ENCODE measurements at places on chromosomes 1 and 21.

- DNase-seq: no peak
Measured at GRCh38 chr1:235206533-235207208, 45.6 kb upstream of the RBM34 start.

GRCh38 chr1:223845810-223846682 lies at the start of gene TP53BP2:
Gene TP53BP2 (minus strand): TSS chr1:223845947. CDS start chr1:223845680, 267 bp downstream.
- peak; percentile 73 for DNase-seq

GRCh38 chr1:29912425-29912824 lies 676.1 kb downstream of the PTPRU start:
- no peak for DNase-seq

DNA sequence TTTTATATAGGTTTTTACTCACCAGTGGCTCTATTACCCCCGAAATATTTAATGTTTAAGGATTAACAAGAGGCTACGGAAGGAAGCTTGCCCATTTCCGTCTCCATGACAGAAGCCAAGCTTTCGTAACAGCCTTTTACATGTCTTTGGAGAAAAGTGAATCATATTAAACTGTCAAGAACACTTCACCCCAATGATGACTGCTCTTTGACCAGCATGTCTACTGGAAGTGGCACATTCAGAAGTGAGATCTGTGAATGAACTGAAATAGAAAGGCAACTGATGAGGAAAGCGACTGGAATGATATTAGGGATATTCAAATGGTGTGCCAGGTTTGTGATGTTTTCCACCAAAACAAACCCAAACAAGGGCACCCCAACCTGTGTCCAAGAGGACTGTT lies 8.5 kb upstream of the PRDM15 start:
- DNase-seq: no peak

DNA sequence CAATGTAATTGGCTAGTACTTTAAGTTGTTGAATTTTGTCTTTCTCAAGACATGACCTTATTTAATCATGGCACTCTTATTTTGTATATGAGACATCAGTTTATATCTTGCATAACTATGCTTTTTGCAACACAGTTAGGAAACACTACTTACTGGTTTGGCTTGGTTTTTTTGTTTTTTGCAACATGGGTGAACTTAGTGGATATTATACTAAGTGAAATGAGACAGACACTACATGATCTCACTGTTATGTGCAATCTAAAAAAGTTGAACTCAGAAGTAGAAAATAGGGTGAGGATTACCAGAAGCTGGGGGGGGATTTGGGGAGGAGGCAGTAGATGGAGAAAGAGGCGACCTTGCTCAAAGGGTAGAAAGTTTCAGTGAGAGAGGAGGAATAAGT lies 132.1 kb downstream of the PLA2G4A start:
- no peak for DNase-seq

- no peak for DNase-seq
Measured at GRCh38 chr1:106061586-106062495, 994.6 kb upstream of the PRMT6 start.

- no peak for DNase-seq
Measured at GRCh38 chr1:18893120-18893519, 9.2 kb downstream of the ALDH4A1 start.

DNA sequence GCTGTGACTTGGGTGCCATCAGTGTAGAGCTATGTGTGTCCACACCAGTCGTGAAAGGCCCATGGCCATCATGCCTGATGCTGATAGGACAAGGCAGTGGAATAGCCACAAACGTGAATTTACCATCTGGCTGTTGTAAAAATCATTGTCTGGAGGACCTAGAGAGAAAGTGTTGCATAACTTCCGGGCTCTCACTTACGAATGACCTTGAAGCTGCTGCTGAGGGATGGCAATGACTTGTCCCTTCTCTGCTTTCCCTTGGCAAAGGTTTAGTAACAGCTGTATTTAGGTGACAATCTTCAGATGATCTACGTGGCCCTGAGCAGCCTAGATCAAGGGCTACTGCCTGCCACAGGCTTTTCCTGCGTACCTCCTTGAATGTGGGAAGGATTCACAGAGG lies 5.8 kb downstream of the ATP1B1 start:
- no peak for DNase-seq

- no peak for DNase-seq
Measured at GRCh38 chr1:202234331-202235002, 40.9 kb downstream of the LGR6 start.

GRCh38 chr1:166839600-166840308 lies 479 bp downstream of the POGK start:
- peak; percentile 37 for DNase-seq

GRCh38 chr1:94736549-94736948 lies 83.6 kb upstream of the SLC44A3 start:
- no peak for DNase-seq

GRCh38 chr1:82018319-82018718 lies 217.6 kb downstream of the ADGRL2 start:
- no peak for DNase-seq

DNA sequence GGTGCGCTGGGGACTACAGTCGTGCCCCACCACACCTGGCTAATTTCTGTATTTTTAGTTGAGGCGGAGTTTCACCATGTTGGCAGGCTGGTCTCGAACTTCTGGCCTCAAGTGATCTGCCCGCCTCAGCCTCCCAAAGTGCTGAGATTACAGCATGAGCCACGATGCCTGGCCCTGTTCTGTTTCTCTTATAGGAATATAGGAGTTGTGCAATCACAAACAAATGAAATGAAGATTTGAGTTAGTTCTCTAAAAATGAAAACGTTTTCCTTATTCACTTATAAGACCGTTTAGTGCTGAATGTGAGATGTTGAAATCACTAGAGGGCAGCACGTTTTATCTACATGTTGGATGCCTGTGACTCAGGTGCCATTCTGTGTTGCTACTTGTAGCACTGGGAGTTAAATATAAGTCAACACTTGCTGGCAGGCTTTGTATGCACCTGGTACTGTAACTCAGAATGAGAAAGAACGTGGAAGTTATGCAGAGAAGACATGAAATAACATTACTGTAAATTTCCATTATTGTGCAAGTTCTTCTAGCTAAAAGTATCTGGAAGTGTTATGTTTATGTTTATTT lies 45.8 kb downstream of the MIGA1 start:
- DNase-seq: no peak

- no peak for DNase-seq
Measured at GRCh38 chr1:197972406-197972805, 55.2 kb downstream of the LHX9 start.

DNA sequence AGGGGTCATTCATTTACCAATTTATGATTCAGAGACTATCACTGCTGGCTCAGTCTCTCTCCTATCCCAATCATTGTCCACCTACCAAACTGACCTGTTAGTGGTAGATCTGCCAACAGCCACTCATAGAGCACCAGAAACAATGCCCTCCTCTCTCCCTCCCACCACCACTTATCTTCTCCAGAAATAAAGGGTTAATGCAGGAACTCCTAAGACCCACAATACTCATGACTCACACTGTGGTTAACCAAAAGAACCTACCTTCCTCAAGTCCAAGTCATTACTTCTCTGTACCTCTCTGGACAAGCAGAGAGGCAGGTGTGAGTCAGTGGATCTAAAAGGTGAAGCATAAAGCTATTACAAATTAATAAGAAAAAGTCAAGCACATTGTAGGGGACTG lies 40.9 kb upstream of the CAMK1G start:
- DNase-seq: no peak

GRCh38 chr1:66937529-66938234 lies 12.9 kb downstream of the MIER1 start:
- no peak for DNase-seq

DNA sequence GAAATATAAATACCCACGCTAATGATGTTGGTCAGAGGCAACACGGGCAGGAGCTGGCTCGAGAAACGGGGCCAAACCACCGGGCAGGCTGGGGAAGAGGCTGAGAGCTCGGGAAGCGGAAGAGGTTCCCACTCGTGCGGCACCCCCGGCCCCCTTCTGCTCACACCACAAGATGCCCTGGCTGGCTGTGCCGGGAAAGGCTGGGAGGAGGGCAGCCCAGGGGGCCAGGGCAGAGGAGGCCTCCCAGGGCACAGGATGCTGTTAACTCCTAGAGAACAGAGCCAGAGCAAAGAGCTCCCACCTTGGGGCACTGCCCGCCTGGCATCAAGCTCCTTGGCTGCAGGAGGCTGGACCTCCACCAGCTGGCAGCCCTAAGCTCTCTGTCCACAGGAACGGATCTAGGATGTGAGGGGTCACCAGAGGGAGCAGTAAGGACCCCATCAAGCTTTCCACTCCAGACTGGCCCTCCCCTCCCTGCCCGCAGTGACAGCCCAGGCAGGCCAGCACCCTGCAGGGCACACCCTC lies 44.8 kb downstream of the CASZ1 start:
- DNase-seq: no peak

- no peak for DNase-seq
Measured at GRCh38 chr1:78325293-78325692, 165.5 kb upstream of the PTGFR start.

- DNase-seq: no peak
Measured at GRCh38 chr21:34360488-34361241, 3.1 kb upstream of the KCNE2 start.

DNA sequence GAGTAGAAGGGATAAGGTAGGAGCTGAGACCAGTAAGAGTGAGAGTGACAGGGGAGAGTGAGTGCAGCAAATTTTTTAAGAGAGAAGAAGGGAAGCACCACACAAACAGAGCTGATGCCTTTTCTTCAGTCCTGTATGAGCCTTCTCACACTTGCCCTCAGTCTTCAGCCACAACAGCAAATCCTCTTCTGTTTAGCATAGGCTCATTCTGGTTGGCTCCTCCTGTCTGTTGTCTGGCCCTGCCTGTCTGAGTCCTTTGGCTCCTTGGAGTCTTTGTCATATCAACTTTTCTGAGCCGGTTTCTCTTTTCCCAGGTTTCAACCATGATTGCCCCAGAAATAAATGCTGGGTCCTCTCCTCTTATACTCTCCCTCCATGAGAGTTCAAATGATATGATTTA lies 12.7 kb upstream of the CASQ1 start:
- no peak for DNase-seq

- no peak for DNase-seq
Measured at GRCh38 chr21:36627242-36627641, 71.7 kb upstream of the SIM2 start.

DNA sequence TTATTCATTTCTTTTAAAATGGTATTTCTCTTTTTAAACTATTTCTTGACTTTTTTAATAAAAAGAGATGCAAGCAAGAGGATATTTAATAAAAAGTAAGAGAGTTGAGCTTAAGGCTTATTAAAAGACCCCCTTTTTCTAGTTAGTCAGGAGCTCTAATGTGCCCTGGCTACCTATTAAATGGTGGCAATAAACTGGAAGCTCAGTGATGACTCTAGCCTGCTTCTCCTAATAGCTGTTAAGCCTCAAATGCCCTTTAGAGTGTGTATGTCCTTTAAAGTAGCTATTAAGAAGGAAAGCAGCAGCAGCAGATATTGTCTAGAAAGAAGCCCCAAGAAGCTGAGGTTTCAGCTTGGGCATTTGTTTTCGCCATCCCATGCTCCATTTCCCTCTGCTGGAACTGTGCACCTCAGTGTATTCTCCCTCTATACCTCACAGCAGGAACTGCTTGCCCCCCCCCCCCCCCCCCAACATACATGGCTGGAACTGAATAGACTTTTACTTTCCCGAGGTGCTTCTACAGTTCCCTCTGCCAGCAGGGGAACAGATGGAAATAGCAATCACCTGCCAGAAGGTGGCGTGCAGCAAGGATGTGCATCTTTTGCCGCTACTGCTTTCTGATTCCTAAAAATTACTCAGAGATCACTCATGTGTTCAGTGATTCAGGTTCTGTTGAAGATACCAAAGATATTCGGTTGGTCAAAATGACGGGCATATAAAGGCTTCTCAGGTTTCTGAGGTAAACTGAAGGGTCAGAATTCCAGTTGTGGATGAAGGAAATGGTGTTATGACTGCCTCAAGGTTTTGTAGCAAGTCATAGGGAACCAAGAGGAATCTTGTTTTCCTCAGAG lies 2.5 kb downstream of the RGS4 start:
- no peak for DNase-seq

- no peak for DNase-seq
Measured at GRCh38 chr1:67836769-67837168, 3.5 kb upstream of the GNG12 start.

- DNase-seq: no peak
Measured at GRCh38 chr1:59604191-59604590, 210.6 kb upstream of the HOOK1 start.

- DNase-seq: no peak
Measured at GRCh38 chr1:100443811-100444571, 91.7 kb downstream of the CDC14A start.

GRCh38 chr1:37363535-37363934 lies 110.8 kb upstream of the ZC3H12A start:
- DNase-seq: no peak

GRCh38 chr1:116754198-116754977 lies at the start of gene CD2:
Gene CD2 (plus strand): TSS chr1:116754430. CDS start chr1:116754493, 63 bp downstream.
- no peak for DNase-seq

DNA sequence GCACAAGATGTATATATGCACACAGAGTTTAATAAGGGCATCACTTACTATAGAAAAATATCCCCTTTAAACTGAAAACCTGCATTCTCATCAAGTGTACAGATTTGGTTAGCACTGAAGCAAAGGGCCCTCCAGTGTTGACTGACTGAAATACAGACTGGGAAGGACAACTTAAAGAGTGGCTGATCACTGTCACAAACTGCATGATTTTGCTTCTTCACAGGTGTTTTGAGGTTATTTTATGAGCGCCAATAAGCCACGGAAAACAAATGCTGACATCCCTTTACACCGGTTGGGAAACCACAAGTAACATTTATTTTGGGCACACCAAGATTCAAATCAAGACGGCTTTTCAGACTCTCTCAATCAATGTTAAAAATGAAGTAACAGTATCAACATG lies 30.9 kb upstream of the RAP1GAP start:
- no peak for DNase-seq

- DNase-seq: no peak
Measured at GRCh38 chr1:245154429-245155271, at the start of gene KIF26B. Gene KIF26B (plus strand): TSS chr1:245154985. CDS start chr1:245155425, 440 bp downstream.

- DNase-seq: no peak
Measured at GRCh38 chr1:167136191-167136614, 42.3 kb downstream of the STYXL2 start.

DNA sequence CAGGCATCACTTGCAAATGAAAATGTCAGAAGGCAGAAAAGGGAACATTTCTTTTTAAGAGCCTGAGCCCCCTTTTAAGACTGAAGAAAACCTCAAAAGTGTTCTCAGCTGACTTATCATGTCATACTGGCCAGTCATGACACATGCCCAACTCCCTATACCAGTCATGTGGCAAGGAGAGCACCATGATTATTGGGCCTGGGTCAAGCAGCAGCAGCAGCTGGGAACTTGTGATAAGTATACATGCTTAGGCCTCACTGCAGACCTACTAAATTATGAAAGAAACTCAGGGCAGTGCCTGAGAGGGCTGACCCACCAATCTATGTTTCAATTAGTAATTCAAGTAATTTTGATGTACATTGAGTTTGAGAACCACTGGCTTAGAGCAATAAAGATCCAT lies 8.6 kb downstream of the RO60 start:
- no peak for DNase-seq

GRCh38 chr21:46004168-46004861 lies 22.7 kb downstream of the COL6A1 start:
- DNase-seq: no peak

- DNase-seq: no peak
Measured at GRCh38 chr1:23585321-23586022, 26.2 kb upstream of the ID3 start.

- peak; percentile 61 for DNase-seq
Measured at GRCh38 chr1:211259638-211260126, 516 bp downstream of the RCOR3 start.

GRCh38 chr1:9835404-9835757 lies 11.6 kb upstream of the CLSTN1 start:
- no peak for DNase-seq
